ENCODE measurements at places on chromosomes 11 and 22.

- DNase-seq: no peak
Measured at GRCh38 chr22:27372969-27373670, 428.4 kb downstream of the MN1 start.

DNA sequence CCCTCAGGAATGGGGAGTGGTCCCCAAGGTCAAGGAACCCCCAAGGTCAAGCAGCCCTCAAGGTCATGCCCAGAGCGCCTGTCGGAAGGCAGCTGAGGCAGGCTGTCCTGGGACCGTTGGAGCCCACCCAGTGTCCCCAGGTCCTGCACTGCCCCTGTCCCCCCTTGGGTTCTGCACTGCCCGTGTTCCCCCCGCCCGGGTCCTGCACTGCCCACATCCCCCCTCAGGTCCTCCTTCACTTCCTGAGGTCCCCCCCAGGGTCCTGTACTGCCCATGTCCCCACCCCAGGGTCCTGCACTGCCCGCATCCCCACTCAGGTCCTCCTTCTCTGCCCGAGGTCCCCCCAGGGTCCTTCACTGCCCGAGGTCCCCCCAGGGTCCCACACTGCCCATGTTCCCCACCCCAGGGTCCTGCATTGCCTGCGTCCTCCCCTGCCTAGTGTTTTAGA, 1073.0 kb downstream of the BRD1 start:
- DNase-seq: no peak

DNA sequence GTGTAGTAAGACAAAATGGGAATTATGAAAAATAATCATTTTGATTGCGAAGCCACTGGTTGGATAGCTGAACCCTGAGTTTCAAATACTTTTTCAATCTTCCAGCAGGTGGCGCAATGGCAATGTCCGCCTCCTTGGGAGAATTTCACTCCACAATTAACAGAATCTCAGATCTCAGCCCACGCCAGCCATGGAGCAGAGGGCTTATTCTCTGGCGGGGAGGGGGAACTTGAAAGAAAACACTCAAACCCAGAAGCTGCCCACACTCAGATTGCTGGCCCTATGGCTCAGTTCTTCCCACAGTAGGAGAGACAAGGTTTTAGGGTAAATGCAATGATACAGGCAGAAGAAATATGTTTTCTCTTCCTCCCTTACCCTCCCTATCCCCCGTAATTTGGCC, 38.7 kb upstream of the RCN1 start:
- DNase-seq: peak; percentile 70

DNA sequence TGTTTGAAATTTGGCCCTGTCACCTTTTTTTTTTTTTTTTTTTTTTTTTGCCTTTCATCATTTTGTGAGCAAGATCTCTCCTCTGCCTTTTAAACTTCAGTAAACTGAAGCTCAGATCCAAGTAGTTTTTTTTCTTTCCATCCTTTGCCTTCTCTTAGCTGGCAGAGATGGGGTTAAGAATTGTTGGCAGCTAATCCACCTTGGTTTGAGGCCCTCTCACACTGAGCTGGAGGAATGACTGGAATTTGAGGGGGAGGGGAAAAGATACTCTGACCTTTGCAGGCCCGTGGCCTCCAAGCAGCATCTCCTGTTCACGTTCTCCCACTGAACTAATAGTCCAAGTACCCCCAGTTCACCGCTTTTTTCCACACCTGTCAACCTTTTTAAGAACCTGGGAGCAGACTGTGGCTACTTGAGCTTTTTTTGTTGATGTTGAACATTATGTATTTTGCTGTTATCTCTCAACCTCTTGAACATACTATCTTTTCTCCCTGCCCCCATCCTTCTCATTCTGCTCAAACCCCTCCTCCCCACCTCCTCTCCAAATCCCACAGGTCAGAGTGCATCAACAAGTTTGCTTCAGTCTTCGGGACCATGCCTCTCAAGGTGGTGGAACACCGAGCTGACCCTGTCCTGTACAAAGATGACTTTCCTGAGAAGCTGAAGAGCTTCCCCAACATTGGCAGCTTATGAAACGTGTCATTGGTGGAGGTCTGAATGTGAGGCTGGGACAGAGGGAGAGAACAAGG, 66.2 kb downstream of the ALX4 start:
- no peak for DNase-seq

GRCh38 chr11:113106507-113106906, 145.3 kb downstream of the NCAM1 start:
- no peak for DNase-seq

- peak; percentile 65 for DNase-seq
Measured at GRCh38 chr22:28051787-28052356, 132.8 kb upstream of the PITPNB start.

GRCh38 chr11:57424792-57425564, 1.9 kb downstream of the SLC43A3 start:
- peak; percentile 95 for DNase-seq

GRCh38 chr11:45928535-45929215, 6.2 kb downstream of the LARGE2 start:
- no peak for DNase-seq

- DNase-seq: no peak
Measured at GRCh38 chr11:69173925-69174581, 18.3 kb downstream of the SMIM38 start.

- DNase-seq: no peak
Measured at GRCh38 chr11:84628871-84629620, 998.1 kb downstream of the DLG2 start.

GRCh38 chr11:77789061-77789730, 31.3 kb downstream of the RSF1 start:
- no peak for DNase-seq

GRCh38 chr11:125141686-125142535, 22.6 kb upstream of the PKNOX2 start:
- DNase-seq: peak; percentile 74

GRCh38 chr11:79461666-79462645, 21.1 kb upstream of the TENM4 start:
- no peak for DNase-seq

- no peak for DNase-seq
Measured at GRCh38 chr11:129489249-129489648, 113.6 kb downstream of the BARX2 start.

GRCh38 chr11:6333095-6333494, 12.8 kb upstream of the CAVIN3 start:
- no peak for DNase-seq

DNA sequence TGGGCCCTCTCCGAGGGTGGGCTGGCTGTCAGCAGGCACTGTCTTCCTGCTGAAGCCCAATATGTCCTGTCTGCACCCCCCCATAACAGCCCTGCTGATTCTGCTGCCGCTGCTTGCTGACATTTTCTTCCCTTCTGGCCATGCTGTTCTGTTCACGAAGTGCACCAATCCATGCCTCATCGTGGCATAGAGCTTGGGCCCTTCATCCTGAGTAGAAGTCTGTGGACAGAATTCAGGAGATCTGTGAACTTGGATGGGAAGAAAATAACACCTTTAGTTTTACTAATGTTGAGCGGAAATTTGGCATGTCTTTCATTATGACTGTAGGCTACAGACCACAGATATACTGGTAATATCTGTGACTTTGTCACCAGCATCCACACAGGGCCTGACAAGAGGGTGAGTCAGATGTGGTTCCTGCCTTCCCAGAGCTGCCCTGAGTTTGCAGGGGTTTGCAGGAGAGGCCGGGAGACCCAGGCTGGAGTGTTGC, 14.1 kb upstream of the KIAA0930 start:
- peak; percentile 53 for DNase-seq

DNA sequence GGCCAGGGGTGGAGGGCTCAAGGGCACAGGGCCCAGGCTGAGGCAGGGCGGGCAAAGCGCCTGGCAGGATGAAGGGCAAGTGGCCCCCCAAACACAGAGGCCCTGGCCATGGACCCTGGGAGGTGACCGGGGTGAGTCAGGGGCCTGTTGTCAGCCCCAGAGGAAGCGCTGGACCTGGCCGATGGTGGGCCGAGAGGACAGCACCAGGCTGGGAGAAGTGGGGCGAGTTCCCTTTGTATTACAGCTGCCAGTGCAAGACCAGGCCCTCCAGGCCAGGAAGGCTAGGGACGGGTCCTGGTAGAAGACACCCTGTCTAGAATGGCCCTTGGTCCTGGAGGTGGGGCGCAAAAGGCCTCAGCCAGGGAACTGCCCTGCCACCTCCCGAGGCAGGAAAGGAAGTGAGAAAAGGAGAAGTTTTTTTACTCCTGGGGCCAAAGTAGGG, 12.8 kb downstream of the CXCR5 start:
- DNase-seq: no peak

GRCh38 chr11:68056317-68057285, 17.8 kb downstream of the TCIRG1 start:
- DNase-seq: no peak

DNA sequence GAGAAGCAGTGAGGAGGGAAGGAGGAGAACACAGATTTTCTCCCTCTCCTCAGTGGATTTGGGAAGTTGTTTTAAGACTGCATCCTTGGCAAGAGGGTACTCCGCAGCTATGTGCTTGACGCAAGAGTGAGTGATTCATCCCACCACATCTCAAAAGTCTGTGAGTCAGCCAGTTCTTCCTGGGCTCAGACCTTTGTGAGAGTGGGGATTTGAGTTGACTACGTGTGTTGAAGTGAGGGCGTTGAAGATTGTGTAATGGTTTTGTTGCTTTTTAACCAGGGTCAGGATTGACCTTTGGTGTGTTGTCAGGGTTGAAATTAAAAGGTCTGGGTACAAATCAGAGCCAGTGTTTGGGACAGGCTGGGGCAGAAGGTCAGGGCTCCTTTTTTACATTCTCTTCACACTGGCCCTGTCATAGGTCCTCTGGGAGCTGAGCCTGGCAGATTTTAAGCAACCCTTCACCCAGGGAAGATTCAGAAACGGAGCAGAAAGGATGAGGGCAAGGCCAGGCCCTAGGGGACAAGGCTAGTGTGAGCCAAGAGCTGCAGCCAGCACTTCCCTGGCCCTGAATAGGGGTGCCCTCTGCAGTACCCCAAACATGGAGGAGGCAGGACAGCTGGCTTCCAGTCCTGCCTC, 4.2 kb upstream of the C11orf86 start:
- peak; percentile 57 for DNase-seq

DNA sequence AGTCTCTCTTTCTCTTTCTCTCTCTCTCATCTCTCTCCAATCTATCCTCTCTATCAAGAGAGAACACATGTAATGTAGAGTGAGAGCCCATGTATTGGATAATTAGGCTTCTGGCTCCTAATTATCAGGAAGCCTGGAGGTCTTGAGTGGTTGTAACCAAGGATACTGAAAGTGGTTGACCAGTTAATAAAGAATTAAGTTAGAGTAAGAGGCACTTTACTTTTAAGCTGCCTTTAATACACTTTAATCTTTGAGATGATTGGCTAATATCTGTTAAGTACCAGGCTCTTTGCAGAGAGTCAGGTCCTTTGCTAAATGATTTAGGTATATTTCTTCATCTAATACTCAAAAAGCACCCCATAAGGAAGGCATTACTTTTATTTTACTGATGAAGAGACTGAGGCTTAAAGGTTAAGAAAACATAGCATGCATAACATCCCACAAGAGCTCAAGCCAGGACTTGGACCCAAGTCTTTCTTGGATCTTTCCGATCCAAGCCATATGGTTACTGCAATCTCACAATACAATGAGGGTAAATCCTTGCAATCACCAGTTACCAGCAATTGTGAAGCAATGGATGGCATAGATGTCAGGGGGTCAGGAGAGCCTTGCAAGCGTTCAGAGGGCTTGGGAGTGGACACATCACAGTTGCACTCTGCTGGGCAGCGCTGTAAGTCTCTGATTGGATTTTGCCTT, 22.1 kb downstream of the CD44 start:
- no peak for DNase-seq

DNA sequence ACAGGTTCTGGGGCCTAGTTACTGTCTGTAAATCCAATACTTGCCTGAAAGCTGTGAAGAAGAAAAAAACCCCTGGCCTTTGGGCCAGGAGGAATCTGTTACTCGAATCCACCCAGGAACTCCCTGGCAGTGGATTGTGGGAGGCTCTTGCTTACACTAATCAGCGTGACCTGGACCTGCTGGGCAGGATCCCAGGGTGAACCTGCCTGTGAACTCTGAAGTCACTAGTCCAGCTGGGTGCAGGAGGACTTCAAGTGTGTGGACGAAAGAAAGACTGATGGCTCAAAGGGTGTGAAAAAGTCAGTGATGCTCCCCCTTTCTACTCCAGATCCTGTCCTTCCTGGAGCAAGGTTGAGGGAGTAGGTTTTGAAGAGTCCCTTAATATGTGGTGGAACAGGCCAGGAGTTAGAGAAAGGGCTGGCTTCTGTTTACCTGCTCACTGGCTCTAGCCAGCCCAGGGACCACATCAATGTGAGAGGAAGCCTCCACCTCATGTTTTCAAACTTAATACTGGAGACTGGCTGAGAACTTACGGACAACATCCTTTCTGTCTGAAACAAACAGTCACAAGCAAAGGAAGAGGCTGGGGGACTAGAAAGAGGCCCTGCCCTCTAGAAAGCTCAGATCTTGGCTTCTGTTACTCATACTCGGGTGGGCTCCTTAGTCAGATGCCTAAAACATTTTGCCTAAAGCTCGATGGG, 13.5 kb downstream of the PIK3IP1 start:
- DNase-seq: peak; percentile 52

DNA sequence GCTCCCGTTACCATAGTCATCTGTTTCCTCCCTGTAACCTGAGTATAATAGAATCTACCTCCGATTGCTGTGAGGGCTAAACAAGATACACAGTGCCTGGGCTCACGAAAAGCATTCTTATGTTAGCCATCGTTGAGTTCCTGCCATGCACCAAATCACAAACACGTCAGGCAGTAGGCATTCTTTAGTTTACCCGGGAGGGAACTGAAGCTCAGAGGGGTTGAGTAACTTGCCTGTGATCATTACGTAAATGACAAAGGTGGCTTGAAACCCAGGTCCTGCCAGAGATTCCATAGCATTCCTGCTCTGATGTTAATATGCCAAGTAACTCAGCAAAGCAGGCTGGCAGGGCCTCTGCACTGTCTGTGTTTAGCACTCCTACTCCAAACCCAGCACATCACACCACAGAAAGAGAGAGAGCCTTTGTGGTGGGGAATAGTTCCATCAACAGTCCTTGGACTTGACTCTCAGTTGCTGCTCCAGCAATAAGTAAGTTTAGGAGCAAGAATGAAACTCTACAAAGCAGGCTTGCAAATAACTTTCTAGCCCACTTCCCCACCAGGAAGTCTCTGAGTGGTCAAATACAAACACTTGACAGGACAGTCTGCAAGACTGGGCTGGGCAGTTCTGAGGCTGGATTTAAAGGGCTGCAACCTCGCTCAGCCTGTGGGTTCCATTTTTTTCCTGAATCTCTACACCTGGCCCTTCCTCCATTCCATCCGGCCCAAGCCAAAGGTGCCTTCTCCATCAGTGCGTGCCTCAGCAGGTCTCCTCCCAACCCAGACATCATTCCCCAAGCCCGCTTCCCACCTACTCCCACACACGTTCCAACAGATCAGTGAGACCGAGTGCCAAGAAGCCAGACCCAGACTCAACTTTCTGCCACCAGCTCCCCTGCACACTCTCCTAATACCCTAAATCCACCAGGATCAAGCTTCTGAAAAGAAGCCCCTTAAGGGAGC, 1.1 kb downstream of the SCN2B start:
- DNase-seq: no peak

GRCh38 chr11:13338427-13339069, 61.0 kb downstream of the BMAL1 start:
- peak; percentile 57 for DNase-seq

GRCh38 chr11:30351061-30351460, 28.2 kb downstream of the ARL14EP start:
- DNase-seq: no peak

- no peak for DNase-seq
Measured at GRCh38 chr11:79512706-79513469, 72.1 kb upstream of the TENM4 start.

GRCh38 chr11:66787934-66788758, 55.1 kb upstream of the RCE1 start:
- DNase-seq: no peak

- no peak for DNase-seq
Measured at GRCh38 chr11:88345949-88346348, 8.4 kb upstream of the CTSC start.
